OCI-M1 (cell line): ENCODE measurements at places on chromosomes 6 and 20.

DNA sequence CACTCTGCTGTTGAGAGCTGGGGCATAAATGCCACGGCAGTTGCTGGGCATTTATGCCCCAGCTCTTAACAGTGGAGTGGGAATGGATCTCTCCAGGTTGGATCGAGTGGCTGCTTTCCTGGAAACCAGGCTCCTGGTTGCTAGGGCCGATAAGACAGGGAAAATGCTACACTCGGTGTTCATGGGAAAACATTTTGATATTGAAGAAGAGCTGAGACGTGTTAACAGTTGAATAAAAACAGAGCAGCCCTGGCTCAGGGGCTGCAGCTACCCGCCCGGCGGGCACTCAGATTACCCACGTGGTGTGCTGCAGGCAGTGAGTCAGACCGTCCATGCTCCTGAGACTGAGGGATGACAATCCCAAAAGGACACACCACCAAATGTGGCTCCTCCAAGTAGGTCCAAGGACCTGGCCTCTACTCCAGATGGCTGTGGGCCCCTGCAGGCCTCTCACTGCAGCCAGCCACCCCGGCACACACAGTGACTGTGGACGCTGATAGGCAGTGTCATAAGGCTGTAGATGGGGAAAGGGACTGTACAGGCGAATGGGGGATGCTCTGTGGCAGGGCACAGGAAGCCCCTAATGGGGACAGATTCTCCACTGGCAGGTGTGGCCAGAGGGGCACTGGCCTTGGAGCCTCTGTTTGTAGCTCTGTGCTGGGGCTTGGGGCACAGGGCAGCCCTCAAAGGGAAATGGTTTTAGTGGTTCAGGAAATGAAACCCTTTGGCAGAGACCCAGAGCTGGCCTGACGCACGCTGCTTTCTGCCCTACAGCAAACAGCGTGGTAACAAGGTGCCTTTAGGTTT, 237.8 kb downstream of the LY86 start:
- no peak for DNase-seq

GRCh38 chr20:25247518-25247955, 348 bp upstream of the PYGB start:
- no peak for DNase-seq

GRCh38 chr20:20518263-20518662, 150.4 kb downstream of the INSM1 start:
- no peak for DNase-seq

DNA sequence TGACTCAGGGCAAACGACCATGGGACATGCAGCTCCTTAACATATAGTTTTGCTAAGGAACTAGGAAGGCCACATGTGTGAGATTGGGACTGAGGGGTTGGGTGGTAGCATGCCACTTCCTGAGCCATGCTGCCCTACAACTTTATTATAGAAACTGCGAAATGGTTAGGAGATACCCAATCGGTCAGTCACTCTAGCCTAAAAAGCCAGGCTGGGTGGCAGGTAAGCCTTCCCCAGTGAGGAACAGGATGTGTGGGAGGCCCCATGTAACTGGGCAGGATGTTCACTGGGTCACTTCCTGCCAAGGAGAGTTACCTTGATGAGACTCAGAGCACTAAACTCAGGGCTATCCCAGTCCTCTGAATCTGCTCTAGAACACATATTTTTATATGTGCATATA, 123.5 kb downstream of the MAP3K7 start:
- peak; percentile 26 for DNase-seq

- no peak for DNase-seq
Observed at GRCh38 chr20:8616792-8617191, 452.1 kb upstream of the PLCB4 start.

DNA sequence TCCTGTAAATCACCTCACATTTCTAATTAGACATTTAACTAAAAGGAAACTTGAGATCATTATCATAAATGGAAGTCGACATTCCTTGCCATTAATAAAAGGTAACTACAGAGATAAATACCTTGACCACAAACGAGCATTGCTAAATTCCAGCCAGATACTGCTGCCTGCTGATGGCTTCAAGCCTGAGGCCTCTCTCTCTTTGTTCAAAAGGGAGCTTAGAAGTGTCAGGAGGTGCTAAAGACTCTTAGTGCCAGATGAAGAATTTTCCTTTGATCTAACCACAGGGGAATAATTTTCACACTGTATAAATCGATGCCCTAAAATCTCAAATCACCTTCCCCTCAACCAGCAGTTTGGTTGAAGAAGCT, 248.2 kb upstream of the PMEPA1 start:
- DNase-seq, result no peak

DNA sequence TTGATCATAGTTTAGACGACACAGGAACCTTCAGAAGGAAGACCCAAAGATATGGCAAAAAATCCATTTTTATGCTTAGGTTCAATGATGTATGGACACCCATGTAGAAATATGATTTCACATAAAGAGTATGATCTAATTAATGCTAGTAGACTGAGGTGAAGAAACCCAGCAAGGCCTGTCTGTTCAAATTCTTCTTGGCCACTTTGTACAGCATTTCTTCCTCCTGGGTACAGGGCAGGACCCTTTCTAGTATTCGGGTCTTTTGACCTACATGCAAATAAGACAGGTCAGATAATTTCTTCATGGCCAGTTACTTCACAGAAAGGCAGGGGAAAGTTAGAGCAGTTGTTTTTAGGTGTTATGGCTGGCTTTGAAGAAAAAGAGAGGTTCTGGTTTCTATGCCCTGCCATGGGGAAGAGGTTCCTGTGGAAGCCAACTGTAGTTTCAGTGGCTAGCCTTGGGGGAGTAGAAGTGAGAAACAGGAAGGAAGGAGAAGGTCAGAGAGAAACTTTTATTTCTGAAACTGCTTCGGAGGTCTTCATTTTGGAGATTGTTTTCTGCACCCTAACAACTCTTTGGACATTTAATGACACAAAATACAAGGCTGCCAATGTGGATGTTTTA, 208.3 kb downstream of the PTPRK start:
- peak; percentile 59 for DNase-seq

DNA sequence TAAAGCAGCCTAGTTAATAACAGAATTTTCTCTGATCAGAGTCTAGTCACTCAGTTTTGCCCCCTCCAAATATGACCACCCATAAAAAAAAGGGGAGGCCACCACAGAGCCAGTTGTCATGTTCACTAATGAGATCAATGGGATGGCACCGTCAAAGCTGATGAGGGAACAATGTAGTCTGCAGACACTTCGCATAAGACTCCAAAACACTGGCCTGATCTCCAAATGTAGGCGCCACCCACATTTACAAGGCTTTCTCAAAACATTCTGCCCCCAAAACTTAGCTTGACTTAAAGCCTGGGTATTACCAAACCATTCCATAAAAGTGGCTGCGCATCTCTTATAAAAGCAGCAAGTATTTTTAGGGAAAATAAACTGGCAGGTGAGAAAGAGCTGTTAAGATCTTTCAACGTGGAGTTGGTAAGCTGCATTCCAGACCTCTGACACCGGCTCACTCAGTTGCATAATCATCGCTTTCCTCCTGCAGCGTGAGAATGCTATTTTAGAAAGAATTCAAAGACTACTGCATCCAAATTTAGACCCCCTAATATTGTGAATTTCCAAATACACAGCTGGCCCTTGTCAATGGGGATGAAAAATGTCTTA, 59.3 kb downstream of the TBC1D7 start:
- DNase-seq, result no peak

- no peak for DNase-seq
Observed at GRCh38 chr6:15825332-15825930, 162.6 kb upstream of the DTNBP1 start.

GRCh38 chr6:89707766-89708165, 69.2 kb upstream of the LYRM2 start:
- no peak for DNase-seq

DNA sequence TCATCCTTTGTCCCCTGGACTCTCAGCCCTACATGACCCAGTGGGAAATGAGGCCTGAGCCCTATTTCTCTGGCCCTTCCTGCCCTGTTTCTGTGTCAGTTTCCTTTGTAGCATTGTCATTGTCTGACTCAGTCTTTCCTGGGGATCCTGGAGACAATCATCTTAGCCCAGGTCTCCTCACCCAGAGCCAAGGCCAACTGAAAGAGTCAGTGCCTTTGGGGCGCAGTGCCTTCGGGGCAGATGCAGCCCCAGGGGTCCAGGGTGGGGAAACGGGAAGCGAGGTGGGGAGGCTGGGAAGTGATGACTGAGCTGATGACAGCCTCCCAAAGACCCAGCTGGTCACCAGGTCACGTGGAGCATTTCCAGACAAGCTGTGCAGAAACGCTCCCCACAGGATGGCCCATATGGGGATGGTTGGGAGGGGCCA, 93.3 kb upstream of the SULF2 start:
- DNase-seq, result no peak

- DNase-seq, result no peak
Observed at GRCh38 chr6:133577851-133578250, 311.1 kb upstream of the TCF21 start.

DNA sequence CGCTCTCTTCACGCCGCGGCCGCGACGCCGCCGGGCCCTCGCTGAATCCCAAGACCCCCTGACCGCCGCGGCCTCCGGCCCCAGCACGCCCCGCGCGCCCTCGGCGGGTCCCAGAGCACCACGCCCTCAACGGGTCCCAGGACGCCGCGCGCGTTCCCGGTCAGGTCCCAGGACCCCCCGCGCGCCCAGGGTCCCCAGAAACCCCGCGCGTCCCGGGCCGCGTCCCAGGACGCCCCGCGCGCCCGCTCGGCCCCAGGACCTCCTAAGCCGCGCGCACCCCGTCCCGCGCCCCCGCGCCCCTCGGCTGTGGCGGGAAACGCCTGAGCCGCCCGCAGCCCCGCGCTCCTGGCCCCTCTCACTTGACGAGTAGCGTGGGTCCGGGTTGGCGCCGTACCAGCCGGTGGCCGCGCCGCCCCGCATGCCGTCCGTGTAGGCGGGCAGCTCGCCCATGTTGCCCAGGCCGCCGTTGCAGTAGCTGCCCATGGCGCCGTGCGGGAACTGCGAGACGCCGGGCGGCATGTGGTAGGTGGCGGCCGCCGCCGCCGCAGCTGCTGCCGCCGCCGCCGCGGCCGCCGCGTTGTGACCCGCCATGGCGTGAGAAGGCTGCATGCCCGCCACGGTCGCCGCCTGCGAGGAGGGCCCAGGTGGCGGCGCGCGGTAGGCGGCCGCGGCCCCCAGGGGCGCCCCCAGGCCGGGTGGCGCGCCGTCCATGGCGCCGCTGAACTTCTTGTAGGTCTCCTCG, 556 bp downstream of the NKX2-4 start:
- DNase-seq, result no peak

DNA sequence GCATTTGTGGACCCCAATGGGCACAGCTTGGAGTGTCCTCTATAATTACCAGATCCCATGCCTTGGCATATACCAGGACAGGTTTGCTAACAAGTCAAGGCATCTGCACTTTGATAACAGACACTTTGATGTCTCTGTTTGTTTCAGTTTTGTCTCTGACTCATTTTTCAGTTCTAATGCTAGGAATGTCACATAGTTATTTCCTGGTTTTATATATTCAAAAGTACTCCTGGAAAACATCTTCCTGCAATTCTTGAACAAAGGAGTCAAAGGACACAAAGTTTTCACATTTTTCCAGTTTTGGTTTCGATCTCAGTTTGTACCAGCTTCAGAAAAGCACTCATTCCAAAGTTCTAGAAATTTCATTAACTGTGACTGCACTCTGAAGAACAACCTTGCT, 188.1 kb downstream of the FOXC1 start:
- no peak for DNase-seq

GRCh38 chr20:47241345-47241781, 115.1 kb downstream of the ZMYND8 start:
- no peak for DNase-seq

DNA sequence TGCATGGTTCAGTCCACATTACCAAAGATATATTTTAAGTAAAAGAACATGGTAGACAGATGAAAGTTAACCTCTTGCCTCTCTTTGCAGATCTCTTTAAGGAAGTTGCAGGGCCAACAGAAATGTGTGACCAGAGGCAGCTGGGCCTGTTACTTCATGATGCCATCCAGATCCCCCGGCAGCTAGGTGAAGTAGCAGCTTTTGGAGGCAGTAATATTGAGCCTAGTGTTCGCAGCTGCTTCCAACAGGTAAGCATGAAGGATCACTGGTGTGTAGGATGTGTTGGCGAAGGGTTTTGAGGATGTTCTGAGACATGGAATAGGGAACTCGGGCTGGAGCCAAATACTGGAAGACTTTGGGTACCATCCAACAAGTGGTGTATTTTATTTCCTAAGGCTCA, 508.6 kb downstream of the UTRN start:
- DNase-seq, result no peak

GRCh38 chr6:104607501-104607900, 252.2 kb downstream of the HACE1 start:
- no peak for DNase-seq

- no peak for DNase-seq
Observed at GRCh38 chr20:58965270-58966064, 15.6 kb upstream of the NELFCD start.

DNA sequence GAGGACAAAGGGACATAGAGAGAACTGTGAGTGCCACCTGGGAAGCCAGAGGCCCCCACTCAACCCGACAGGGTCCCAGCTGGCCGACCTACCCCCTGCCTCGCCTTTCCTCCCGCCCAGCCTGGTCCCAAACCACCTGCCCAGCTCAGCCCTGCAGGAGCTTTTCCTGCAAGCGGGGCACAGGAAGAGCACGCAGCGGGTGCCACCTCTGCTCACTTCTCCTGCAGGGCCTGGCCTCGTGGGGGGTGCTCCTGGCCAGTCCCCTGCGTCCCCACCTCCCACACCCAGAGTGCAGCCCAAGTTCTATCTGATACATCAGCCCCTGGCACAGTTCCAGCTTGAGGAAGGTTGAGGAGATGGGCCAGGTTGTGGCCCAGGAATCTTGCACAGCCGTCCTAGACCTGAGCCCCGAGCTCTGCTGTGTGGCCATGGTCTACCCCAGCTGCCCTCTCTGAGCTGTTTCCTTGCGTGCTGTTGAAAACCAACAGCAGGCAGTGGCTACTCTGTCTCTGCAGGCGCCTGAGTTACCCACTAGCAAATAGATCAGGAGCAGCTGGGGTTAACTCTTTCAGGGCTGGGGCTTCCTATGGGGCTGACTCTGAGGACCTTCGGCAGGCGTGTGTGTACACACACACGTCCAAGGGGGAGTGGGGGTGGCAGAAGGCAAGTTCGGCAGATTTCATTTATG, 1.7 kb downstream of the NECAB3 start:
- peak; percentile 11 for DNase-seq

DNA sequence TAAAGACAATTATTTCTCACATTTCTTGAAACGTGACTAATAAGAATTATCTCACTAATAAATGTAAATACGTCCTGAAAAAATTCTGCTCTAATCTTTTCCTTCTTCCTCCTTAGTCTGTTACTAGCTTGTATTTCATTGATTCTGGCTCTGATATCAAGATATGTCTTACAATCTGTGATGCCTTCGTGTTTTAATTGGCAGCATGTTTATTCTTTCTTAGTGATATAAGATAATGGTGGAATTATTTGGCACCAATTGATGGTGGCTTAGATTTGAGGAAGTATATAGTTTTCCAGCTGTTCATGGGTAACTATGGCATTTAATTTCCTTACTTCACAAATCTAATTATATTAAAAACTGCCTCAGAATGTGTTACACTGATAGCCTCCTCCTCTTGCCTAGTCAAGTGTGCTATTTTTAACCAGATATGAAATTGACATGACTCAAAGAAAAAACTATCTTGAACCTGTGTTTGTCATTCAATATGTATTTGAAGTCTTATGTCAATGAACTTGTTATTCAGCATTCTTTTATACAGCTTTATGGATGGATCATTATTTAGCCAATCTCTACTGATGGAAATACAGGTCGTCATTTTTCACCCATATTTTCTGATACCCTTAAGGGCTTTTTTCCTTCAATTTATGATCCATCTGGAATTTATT, 5.3 kb downstream of the CCNC start:
- no peak for DNase-seq
